Thoracic aorta (tissue), 2 donors: ENCODE measurements at places on chromosomes 5 and 9.

DNA sequence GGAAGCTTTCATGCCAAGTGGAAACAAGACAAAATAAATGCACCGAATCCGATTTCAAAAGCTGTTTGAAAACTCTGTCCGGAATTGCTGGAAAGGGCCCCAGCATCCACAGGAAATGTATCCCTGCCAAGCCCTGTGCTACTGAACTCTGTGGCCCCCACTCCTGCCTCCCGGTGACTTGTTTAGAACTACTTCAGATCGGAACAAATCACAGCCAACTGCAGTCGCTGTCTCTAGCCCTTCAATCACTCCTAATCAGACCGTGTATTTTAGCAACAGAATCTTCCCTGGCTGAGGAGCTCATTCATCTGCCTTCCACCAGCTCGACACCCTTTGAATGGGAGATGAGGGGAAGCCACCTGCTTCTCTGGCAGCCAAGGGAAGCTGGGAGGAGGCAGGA is 94.1 kb downstream of the KCNIP1 start:
- no peak overlapping the region for H3K27ac ChIP-seq
- DNase-seq, result no peak
- no peaks in the 10 kb centered on the region for H3K27me3 ChIP-seq
- H3K36me3 ChIP-seq, result no peaks in the 10 kb centered on the region

DNA sequence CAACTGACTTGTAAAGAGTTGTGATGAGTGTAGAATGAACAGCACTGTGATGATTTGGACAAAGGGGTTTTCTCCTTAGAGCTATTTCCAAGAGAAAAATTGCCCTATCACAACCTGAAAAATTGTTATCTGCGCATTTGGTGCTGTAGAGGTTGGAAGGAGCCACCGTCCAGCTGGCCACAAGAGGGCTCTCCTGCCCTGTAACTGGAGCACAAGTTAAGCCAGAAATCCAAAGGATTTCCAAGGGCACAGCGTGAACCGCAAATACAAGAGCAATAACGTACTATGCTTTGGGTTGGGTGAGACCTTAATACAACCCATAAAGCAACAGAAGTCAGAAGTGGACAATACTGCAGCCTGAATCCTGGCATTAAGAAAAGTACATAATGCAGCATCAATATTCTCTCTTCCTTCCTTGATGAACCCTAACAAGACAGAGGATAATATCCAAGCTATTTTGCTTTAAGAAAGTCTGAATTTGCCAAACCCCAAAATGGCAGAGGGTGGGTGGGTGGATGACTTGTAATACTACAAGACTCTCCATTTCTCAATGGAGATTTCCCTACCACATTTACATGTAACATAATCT is 56.8 kb upstream of the SMIM32 start:
- no peak overlapping the region for H3K27ac ChIP-seq
- H3K27me3 ChIP-seq, result no peaks in the 10 kb centered on the region
- peaks cover 12% of the 10 kb centered on the region for H3K4me1 ChIP-seq
- H3K4me3 ChIP-seq, result no peak overlapping the region
- DNase-seq, result no peak

- no peaks in the 10 kb centered on the region for H3K27me3 ChIP-seq
- no peak overlapping the region for H3K4me3 ChIP-seq
- no peaks in the 10 kb centered on the region for H3K4me1 ChIP-seq
- H3K27ac ChIP-seq, result no peak overlapping the region
- H3K36me3 ChIP-seq, result no peaks in the 10 kb centered on the region
These were observed 378.2 kb upstream of the RPS23 start for GRCh38 chr5:82656341-82656761.

DNA sequence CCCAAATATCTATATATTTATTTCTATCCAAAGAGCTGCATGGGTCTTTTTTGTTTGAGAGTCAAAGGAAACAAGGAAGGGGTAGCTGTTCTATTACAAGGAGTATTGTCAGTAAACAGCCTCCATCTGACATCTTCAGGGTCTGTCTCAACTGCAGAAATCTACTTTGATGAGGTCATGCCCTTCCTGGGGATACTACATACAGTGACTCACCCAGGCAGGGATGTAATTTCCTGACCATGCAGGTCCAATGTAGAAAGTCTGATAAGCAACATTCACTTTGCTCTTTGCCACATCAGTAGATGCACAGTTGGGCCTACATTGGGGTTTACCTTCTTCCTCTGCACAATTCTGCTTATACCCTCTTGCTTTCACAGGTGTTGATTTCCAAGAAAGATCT is 165.5 kb downstream of the TLR4 start:
- H3K4me3 ChIP-seq, result no peak overlapping the region
- H3K4me1 ChIP-seq, result no peaks in the 10 kb centered on the region
- H3K27me3 ChIP-seq, result no peaks in the 10 kb centered on the region
- no peak overlapping the region for H3K27ac ChIP-seq
- H3K36me3 ChIP-seq, result no peaks in the 10 kb centered on the region

DNA sequence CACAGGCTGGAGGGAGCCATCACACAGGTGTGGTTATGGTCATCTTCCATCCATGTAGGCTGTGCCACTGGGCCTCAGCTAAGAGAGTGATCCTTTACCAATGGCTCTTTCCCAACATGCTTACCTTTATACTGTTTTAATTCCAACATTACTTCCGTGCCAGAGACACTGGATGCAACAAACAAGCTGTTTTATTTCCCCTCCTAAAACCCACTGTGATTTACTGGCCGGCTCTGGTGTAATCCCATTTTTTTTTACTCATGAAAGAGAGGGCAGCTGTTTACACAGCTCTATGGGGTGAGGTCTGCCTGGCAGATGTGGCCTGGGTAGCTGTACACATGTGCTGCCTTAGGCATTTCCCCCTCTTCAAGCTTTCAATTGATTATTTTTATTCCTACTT is 58.5 kb downstream of the MACROH2A1 start:
- no peak overlapping the region for H3K4me3 ChIP-seq
- no peak for DNase-seq
- H3K4me1 ChIP-seq, result no peaks in the 10 kb centered on the region
- H3K27me3 ChIP-seq, result no peaks in the 10 kb centered on the region

DNA sequence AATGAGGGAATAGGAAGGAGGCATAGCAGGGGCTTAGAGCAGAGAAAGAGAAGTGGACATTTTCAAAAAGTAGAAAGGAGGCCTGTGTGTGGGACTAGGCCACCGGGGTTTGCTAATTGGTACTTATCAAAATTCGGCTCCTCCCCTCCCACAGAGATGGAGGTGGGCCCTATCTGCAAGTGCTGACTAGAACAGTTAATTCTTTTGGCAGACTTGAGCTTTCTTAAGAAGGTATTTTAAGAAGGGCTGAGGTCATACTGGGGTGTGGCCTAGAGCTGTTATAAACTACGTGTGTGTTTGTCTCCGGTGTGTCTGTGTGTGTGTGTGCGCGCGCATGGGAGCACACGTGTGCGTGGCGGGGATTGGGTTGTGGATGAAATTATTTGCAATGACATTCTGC is 1086.5 kb downstream of the EFNA5 start:
- H3K27ac ChIP-seq, result no peak overlapping the region
- H3K27me3 ChIP-seq, result no peaks in the 10 kb centered on the region
- peaks cover 6% of the 10 kb centered on the region for H3K4me1 ChIP-seq
- DNase-seq, result no peak
- H3K4me3 ChIP-seq, result no peak overlapping the region
- H3K36me3 ChIP-seq, result no peaks in the 10 kb centered on the region

- no peak overlapping the region for H3K27ac ChIP-seq
These were observed 84.1 kb upstream of the MEGF10 start for GRCh38 chr5:127206320-127207113.

DNA sequence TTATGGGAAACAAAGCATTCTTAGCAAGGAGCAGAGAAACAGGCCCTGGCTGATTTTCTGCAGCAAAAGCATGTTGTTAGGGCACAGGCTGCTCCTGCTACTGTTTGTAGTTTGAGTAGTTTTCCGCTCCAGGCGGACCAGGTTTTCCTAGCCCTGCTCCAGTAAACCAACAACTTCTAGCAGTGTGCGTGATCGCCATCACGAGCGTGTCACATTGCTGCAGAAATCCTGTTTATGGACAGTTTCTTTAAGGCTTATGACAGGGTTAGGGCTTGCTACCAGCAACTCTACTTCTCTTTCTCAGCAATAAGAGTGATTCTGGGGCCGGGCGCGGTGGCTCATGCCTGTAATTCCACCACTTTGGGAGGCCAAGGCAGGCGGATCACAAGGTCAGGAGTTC is 803.9 kb upstream of the CDH10 start:
- no peak overlapping the region for H3K27ac ChIP-seq
- H3K27me3 ChIP-seq, result no peaks in the 10 kb centered on the region
- no peaks in the 10 kb centered on the region for H3K4me1 ChIP-seq
- DNase-seq, result no peak

DNA sequence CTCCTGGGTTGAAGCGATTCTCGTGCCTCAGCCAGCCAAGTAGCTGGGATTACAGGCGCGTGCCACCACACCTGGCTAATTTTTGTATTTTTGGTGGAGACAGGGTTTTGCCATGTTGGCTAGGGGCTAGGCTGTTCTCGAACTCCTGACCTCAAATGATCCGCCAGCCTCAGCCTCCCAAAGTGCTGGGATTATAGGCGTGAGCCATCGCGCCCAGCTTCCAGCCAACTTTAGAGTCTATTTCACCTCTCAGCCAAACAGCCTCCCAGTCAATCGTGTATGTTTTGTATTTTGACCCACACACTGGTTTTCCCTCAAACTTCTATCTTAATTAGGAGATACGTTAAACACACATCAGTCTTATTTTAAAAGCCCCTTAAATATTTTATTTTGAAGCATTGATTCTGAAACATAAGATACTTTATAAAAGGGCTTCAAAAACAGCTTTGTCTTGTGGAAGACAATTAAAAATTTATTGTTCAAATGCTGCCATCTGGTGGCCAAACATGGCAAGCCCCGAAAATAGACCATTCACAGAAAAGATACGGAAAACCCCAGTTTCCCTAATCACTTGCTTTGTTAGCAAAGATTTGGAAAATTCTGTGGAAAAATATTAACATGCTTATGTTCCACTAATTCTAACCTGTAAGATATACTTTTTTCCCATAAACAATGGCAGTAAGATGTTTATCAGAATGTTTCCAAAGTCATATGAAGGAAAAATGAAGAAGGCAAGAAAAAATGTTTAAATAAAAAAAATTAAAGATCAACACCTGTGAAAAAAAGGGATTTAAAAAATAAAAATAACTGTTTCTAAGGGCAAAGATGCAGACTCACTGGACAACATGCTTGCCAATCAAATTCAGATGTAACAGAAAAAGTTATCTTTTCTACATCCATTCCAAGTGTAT is 33.1 kb downstream of the APTX start:
- no peaks in the 10 kb centered on the region for H3K36me3 ChIP-seq
- H3K27me3 ChIP-seq, result no peaks in the 10 kb centered on the region
- no peak overlapping the region for H3K4me3 ChIP-seq
- no peak overlapping the region for H3K27ac ChIP-seq
- H3K4me1 ChIP-seq, result no peaks in the 10 kb centered on the region

GRCh38 chr9:120970244-120970643 is 43.6 kb upstream of the TRAF1 start:
- H3K4me1 ChIP-seq, result peaks cover 26% of the 10 kb centered on the region
- no peaks in the 10 kb centered on the region for H3K36me3 ChIP-seq
- DNase-seq, result no peak
- H3K4me3 ChIP-seq, result no peak overlapping the region
- H3K27me3 ChIP-seq, result no peaks in the 10 kb centered on the region

GRCh38 chr5:170176916-170177315 is 55.9 kb upstream of the C5orf58 start:
- H3K4me3 ChIP-seq, result no peak overlapping the region
- H3K27me3 ChIP-seq, result no peaks in the 10 kb centered on the region
- no peaks in the 10 kb centered on the region for H3K4me1 ChIP-seq
- no peaks in the 10 kb centered on the region for H3K36me3 ChIP-seq
- DNase-seq, result no peak

DNA sequence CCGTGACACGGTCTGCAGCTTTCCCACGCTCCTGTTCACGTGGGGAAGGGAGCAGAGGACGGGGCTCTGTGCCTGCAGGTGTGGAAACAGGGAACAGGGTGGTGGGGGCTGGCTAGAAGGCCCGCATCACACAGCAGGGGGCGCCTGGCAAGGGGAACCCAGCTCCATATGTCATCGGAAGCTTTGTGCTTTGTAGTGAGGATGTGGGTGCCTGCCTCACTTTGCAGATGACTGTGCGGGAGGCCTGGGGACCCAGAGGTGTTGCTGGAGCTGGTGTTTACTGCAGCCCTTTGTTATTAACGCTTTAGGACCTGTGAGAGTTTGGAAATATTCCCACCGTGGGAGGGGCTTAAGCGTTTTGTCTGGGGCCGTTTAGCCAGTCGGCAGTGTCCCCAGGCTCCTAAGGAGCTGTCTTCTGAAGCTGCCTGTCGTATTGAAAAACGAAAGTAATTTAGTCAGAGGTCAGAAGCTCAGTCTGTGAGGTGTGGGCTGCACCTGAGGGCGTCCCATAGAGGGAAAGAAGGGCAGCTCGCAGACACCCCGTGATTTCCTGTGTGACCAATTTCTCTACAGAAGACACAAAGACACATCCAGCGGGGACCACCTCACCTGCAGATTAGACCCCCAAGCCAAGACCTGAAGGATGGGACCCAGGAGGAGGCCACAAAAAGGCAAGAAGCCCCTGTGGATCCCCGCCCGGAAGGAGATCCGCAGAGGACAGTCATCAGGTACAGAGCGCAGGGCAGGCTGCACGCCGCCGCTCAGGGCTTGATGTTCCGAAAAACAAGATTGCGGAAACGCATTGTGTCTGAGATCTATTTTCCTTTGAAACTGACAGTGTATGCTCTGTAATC is 9.1 kb downstream of the MAN1B1 start:
- no peak overlapping the region for H3K4me3 ChIP-seq
- no peak overlapping the region for H3K27ac ChIP-seq
- no peaks in the 10 kb centered on the region for H3K4me1 ChIP-seq
- DNase-seq, result no peak

DNA sequence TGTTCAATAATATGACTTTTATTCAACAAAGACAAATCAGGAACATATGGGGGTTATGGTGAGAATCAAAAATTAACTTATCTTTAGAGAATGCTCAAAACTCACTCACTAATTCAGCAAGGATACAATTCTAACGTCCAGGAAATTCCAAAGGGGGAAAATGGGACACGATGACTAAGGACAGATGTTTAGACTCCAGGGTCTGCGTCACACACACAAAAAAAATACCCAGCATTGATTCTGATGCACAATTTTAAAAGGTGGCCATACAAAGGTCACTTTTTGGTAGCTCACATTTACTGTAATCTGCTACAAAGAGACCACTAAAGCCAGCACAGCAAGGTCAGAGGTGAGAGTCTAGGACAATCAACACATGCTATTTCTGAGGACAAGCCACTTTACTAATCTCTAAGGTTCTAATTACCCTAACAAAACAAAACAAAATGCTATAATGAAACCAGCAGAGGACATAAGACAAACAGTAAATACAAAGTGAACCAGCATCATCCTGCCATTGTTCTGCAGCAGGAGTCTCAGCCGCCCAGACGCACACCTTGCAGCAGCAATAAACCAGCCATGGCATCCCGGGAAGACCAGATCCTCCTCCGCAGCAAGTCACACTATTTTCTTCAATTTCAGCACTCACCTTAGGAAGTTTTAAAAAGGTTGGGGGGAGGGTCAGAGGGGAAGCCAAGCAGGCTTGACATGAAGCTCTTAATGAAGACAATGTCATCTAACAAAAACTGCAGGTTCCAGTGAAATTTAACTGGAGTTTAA is 57.8 kb downstream of the TTC39B start:
- H3K4me1 ChIP-seq, result peaks cover 20% of the 10 kb centered on the region
- H3K27me3 ChIP-seq, result no peaks in the 10 kb centered on the region
- DNase-seq, result no peak
- peak overlapping the region; percentile 80 for H3K27ac ChIP-seq
